Stimulated activated CD4-positive, alpha-beta T cell treated with anti-CD3 and anti-CD28 coated beads, Interleukin-15, amount 100 ng/mL, for 1 hour (primary cell): ENCODE measurements at places on chromosomes 7 and 10.

DNA sequence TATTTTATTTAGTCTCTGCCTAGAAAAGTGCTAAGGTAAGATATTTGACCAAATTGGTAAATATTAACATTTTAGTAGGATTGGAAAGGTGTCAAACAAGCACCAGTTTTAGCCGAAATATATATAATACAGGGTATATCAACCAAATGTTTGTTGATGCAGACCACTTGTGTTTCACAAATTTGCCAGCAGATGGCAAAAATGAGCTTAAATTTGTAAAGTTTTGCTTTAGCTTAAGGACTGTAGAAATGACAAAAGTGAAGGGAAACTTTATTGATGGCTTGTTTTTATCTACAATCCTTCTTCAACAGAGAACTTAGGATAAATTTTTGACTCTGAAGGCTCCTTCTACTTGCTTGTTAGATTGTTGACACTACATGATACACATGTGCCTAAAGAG lies 4.8 kb upstream of the POLR1F start:
- no peak for DNase-seq

DNA sequence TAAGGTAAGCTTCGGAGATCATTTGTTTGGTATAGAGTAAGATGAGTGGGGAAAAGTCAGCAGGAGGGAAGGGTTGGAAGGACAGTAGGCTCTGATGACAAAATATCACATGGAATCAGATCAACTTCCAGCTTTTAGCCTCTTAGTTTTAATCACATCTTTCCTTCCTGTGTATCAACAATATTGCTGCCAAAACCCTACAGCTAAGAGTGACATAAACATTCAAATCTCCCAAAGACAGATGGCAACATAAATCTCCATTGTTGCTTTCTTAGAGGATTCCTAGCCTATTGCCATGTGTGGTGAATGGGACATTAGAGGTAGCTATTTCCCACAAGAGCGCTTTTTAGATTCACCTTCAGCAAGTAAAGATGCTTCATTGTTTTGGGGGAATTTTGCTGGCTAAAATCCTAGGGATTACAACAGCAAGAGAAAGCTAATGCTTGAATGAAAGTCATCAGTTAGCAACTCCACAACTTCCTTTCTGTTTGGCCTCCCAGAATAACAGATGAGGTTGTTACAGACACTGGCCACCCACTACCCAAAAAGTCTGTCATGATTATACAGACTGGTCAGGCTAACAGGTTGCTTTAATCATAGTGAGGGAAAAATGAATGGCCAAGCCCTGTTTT lies 35.2 kb upstream of the FZD1 start:
- no peak for DNase-seq

- no peak for DNase-seq
Measured at GRCh38 chr10:45461034-45461433, 87.0 kb downstream of the ALOX5 start.

DNA sequence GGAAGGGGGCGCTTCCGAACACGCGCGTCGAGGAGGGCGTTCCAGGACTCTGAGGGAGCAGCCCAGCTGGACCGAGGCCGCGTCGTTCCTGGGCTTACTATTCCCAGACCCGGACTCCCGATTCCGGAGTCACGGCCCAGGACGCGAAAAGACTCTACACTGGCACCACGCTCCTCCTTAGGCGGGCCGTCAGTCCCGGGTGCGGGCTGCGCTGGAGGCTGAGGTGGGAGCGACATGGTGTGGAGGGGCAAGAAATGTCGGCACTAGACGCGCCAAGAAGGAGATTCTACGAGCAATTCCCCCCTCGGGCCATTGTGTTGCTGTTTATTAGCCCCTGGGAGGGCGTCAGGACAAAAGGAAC lies 584 bp upstream of the RUNDC3B start:
- no peak for DNase-seq

DNA sequence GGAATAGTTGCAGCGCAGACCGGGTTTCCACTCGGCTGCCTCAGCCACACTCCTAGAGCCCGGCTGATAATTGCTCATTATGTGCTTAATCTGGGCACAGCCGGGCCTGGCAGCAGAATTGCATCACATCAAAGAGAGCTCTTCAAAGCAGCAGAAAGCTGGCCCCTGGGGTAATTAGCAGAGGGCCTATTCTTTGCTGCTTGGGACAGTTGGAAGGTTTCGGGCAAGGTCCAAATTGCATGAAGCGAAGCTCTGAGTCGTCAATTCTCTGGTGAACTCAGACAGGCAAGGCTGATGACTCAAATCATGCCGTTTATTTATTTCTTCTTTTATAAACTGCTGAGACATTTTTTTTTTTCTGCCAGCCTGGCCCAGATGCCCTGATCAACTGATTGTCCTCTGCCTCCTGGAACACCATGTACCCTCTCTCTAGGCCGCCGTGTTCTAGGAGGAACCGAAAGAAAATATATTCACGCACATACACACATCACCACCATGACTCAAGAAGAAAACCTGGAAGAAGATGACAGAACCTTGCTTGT lies 242.2 kb downstream of the RAB11FIP2 start:
- no peak for DNase-seq

- DNase-seq, result no peak
Measured at GRCh38 chr10:118495499-118495898, 99.9 kb downstream of the PRLHR start.

DNA sequence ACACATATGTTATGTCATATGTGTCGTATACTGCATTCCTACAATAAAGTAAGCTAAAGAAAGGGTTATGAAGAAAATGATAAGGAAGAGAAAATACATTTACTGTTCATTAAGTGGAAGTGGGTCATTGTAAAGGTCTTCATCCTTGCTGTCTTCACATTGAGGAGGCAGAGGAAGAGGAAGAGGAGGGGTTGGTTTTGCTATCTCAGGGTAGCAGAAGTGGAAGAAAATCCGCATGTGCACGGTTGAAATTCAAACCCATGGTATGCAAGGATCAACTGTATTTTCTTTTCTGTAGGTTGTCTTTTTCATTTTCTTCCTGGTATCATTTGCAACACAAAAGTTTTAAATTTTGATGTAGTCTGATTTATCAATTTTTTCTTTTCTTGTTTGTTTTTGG lies 6.3 kb downstream of the PLEKHA8 start:
- DNase-seq, result no peak

- DNase-seq, result no peak
Measured at GRCh38 chr10:58393317-58393716, 8.1 kb downstream of the TFAM start.

GRCh38 chr10:87095236-87095945 lies 385 bp downstream of the SHLD2 start:
- DNase-seq, result peak; percentile 55

DNA sequence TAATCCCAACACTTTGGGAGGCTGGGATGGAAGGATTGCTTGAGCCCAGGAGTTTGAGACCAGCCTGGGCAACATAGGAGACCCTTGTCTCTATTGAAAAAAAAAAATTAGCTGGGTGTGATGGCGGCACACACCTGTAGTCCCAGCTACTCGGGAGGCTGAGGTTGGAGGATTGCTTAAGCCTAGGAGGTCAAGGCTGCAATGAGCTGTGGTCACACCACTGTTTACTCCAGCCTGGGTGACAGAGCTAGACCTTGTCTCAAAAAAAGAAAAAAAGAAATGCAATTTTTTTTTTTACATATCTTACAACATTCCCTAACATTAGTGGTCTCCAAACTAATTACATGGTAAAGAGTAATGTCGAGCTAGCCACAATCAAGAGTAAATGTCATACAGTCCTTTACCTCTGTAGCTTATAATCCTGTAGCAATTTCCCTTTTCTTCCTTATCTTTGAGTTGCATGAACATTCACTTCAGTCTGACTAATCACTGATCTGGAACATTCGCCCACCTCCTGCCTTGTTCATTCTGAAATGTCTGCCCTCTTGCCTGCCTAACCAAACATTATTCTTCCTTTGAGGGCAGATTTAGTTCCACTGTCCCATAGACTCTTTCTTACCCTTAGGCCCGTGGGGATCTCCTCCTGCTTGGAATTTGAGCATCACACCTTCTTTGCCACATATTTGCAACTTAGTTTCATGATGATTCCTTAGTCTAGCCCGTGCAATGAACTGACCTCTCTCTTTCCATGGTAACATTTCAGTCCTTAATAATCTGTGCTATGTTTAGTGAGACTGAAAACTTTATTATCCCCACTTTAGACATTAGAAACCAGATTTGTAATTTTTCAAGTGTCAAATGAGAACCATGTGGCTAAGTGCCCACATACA lies 4.8 kb upstream of the VCL start:
- DNase-seq, result no peak

DNA sequence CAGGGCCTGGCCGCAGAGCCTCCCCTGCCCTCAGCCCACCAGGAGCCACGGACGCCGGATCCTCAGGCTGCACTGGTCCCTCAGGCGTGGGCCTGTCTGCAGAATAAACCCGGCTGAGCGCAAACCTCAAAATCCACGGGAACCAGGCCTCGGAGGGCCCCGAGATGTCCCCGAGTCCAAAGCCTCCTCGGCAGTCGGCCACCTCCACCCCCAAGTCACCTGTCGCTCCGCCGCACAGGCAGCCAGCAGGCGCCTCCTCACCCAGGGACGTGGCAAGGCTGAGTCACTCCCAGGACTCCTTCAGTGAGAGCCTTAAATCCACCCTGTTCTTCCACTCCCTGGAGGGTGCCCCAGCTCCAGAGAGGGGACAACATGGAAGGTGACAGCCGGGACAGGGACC lies 33.2 kb downstream of the STK32C start:
- DNase-seq, result no peak

DNA sequence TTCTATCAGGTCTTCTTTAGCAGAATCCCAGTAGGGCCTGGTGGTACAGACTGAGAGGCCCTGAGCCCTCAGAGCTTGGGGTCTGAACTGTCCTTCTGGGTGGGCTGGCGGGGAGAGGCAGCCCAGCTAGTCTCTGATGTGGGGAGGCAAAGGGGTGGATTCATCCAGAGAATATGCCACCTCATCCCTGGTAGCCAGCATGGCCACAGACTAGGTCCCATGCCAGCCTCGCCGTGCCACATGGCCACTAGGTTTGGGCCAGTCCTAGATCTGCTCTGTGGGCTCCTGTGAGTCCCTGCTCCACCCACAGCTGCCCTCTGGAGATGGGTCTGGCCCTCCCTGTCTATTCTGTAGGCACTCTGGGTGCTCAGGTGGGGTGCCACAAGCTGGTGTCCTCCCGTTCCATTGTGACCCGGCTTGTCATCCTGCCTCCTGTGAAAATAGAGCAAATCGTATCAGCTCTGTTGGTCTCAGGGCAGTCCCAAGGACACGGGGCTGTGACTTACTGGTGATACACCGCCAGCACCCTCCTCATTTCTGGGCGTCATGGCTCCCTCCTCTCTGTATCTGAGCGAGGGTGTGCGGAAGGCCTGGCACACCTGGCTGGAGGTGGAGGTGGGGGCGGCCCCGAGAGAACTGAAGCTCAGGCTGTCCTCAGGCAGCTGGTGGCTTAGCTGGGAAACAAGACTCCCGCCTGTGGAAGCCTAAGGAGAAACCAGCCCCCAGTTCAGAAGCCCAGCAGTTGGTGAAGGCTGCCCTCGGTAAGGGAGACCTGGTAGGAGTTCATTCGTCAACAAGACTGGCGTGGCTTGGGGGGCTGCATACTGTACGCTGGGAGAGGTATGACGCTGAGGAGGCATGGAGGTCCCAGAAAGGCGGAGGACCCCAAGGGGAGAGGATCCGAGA lies 33.3 kb downstream of the UNC5B start:
- no peak for DNase-seq

GRCh38 chr10:14648005-14648765 lies 126.5 kb downstream of the FAM107B start:
- peak; percentile 57 for DNase-seq

DNA sequence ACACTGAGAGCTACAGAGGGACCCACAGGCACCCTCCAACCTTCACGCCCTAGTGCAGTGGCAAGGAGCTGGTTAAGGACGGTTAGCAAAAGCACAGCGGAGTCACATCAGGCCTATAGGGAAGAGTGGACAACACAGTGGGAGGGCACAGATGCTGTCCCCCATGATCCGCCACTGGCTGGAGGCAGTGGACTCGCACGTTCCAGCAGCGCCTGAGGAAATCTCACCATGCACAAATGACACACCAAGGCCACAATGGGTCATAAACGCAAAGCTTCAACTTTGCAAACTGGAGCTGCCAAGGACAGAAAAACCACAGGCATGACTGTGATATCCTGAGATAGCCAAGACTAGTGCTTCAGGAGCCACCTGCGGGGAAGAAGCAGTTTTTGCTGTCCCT lies 58.8 kb downstream of the GRB10 start:
- no peak for DNase-seq

DNA sequence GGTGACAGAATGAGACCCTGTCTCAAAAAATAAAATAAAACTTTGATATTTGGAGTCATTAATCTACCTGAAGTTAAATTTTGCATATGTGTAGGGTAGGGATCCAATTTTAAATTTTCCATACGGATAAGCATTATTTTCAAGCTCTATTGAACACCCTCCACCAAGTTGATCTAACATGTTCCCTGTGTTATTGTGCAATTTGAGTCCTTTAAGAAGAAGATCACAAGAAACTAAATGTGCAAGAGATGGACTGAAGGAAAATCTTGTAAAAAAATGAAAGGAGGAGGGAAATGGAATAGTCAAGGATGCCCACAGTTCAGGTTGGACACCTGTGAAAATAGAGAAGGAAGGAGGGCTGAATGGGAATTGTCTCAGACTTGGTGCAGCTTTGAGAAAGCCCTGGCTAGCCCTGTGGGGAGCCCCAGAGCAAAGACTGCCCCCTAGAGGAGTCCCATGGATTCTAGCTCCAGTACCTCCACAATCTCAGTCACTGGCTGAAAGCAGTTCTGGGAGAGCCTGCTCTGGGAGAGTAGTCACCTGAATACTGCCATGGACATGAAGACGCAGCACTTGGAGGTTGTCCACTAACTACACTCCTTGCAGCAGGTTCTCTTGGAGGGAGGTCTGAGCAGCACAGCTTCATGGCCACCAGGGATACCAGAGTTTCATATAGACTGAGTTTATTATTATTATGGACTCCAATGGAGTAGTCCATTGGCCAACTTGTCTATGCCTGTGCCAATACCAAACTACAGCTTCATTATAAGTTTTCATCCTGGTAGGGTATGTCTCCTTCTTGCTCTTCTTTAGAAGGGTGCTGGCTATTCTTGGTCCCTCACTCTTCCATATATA lies 5.7 kb upstream of the TIAL1 start:
- DNase-seq, result no peak

- no peak for DNase-seq
Measured at GRCh38 chr7:25790963-25791362, 361.0 kb upstream of the NFE2L3 start.

DNA sequence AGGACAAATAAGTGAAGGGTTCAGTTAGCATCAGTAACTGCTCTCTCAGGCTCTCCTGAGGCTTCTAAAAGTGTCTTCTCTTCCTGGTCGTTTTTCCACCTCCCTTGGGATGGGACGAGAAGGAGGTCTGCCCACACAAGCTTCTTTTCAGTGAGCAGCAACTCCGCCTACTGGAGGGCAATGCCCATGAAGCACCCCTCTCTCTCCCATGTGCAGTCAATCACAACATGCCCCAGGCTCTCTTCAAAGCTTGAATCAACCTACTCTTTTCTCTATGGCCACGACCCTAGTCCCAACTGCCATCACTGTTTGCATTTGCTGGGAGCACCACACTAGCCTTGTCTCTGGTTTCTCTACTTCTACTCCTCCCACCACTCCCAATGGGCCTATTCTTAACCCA lies 135.6 kb downstream of the RPS24 start:
- no peak for DNase-seq

- no peak for DNase-seq
Measured at GRCh38 chr10:107806026-107806425, 641.5 kb upstream of the SORCS1 start.

GRCh38 chr7:77837966-77838365 lies 39.4 kb downstream of the PHTF2 start:
- no peak for DNase-seq
